ENCODE measurements at places on chromosomes 6 and 20.

DNA sequence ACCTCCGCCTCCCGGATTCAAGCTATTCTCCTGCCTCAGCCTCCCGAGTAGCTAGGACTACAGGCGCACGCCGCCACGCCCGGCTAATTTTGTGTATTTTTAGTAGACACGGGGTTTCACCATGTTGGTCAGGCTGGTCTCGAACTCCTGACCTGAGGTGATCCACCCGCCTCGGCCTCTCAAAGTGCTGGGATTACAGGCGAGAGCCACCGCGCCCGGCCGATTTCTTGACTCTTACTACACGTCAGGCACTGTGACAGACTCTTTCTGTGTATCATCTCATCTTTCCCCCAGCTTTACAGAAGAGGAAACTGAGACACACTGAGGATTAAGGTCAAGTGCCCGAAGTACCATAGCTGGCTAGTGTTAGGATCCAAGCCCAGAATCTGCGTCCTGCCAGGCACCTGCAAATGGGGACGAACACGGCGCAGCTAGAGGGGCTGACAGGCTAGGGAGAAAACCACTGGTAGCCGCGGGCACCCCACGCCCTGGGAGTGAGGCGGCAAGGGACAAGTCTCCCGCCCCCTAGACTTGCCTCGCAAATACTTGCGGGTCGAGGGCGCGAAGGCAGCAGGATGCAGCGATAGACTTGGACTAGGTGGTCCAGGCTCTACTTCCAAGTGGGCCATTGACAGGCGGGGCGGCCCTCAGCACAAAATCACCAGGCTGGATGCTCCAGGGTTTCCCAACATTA, 1.1 kb upstream of the TAF8 start:
- DNase-seq, result no peak

DNA sequence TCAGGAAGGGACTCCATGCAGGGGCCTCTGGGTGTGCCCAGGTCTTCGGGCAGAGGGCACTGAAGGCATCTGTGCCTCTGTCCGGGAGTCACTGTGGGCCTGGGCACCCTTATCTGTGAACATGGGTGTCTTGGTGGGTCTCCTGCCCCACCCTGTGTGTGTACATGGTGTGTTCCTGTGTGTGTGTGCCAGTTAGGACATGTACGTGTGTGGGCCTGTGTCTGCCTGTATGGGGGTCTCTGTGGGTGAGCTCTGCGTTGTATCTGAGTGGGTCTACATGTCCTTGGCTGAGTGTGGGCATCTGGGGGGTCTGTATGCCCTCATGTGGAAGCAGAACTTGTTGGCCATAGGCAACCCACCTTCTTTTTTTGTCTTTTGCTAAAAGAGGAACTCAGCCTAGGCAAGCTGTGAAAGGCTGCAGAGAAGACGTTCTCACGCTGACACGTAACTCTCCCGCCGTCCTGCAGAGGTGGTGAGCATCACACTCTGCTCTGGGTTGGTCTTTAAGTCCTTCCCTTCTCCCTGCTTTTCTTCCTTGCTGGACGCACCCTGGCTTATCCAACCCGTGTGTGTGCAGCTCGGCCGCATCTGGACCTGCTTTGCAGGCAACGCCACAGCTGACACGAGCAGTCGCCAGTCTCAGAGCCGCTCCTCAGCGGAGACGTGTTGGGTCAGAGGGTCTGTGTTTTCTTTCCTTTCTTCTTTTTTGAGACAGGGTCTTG, 532 bp upstream of the NPBWR2 start:
- DNase-seq, result no peak

GRCh38 chr20:59405226-59406200, 105.1 kb downstream of the EDN3 start:
- DNase-seq, result no peak

DNA sequence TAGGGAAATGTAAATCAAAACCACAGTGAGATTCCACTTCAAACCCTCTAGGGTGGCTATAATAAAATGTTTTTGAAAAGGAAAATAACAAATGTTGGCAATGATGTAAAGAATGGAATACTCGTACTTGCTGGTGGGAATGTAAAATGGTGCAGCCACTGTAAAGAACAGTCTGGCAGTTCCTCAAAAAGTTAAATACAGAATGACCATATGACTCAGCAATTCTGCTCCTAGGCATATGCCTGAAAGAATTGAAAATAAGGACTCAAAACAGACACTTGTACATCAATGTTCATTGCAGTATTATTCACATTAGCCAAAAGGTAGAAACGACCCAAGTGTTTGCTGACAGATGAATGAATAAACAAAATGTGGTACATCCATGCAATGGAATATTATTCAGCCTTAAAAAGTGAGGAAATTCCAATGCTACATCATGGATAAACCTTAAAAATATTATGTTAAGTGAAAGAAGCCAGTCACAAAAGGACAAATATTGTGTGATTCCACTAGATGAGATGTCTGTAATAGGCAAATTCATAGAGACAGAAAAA, 10.2 kb upstream of the RNF114 start:
- DNase-seq, result no peak

GRCh38 chr20:20207872-20208271, 155.5 kb downstream of the CFAP61 start:
- peak; percentile 22 for DNase-seq

- DNase-seq, result no peak
Measured at GRCh38 chr6:5433324-5433723, 172.0 kb downstream of the FARS2 start.

GRCh38 chr6:28695715-28696114, 170.0 kb downstream of the GPX5 start:
- DNase-seq, result no peak

GRCh38 chr20:35878113-35878625, 76.1 kb downstream of the SCAND1 start:
- DNase-seq, result no peak

DNA sequence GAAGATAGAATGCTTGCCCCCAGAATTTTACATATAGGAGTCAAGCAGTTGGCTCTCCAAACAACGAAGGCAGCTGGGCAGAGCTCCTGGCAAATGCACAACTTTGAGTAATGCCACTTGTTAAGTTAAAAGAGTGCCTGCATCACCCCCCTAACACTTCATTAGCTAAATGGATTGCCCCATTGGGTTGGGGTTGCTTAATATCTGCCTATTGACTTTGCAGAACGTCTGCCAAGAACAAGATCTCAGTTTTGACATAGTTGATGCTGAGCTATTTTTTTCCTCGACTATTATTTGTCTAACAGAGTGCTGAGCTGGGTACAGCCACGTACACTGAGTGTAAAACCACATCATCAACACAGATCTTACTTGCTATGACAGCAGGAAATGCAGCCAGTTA, 12.1 kb downstream of the ANKRD60 start:
- no peak for DNase-seq

- no peak for DNase-seq
Measured at GRCh38 chr6:43481591-43482236, 4.3 kb downstream of the TJAP1 start.

- no peak for DNase-seq
Measured at GRCh38 chr6:151488226-151488625, 5.6 kb upstream of the CCDC170 start.

GRCh38 chr6:43186019-43186418, 4.0 kb downstream of the CUL9 start:
- no peak for DNase-seq

DNA sequence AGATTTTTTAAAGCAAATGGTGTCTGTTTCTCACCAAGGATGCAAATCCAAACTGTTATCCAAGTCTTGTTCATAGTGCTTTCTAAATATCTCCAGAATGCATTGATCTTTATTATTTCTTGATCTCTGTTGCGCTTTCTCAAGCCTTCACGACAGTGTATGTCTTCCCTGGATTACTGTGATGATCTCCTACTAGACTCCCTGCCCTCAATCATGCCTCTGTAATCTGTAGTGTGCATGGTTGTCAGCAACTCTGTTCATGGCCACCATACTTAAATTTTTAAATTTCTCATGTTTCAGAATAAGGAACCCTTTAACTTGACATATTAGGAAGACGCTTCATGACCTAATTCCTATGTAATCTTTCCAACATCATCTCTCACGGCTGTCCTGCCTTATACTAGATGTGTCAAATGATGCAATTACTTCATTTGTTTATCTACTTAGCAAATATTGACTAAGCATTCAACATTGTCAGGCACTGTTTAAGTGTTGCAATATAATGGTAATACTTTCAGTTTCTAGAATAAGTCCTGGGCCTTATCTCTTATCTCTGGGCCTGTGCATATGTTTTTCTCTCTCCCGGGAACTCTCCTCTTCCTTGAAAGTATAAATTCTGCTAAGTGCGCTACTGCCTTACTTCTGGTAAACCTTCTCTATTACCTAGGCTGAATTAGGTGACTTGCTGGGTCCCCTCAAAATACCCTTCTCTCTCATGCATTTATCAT, 25.6 kb upstream of the AHI1 start:
- DNase-seq, result no peak

- DNase-seq, result peak; percentile 24
Measured at GRCh38 chr6:88165087-88165843, 882 bp downstream of the CNR1 start.

DNA sequence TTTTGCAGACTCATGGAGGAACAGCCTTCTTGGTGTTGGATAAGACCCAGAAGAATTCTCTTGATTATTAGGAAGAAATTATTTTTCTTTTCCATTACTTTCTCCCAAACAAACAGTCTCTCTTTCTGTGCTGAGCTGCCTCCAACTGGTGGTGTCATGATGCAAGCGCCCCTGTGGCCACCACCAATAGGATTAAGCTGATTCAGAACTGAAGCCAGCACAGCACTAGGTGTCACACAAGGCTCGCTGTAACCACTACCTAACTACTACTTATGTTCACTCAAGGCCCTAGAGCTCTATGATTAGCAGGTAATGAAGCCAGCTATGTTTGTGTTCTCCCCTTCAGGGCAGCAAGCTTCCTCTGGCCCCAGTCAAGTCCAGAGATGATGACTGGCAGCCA, 123.4 kb downstream of the HTR1B start:
- no peak for DNase-seq

GRCh38 chr20:25587536-25587935, 2.2 kb upstream of the NINL start:
- DNase-seq, result no peak

GRCh38 chr6:56091159-56091869, 156.1 kb downstream of the COL21A1 start:
- no peak for DNase-seq

GRCh38 chr20:51529758-51530157, 12.8 kb downstream of the NFATC2 start:
- no peak for DNase-seq

DNA sequence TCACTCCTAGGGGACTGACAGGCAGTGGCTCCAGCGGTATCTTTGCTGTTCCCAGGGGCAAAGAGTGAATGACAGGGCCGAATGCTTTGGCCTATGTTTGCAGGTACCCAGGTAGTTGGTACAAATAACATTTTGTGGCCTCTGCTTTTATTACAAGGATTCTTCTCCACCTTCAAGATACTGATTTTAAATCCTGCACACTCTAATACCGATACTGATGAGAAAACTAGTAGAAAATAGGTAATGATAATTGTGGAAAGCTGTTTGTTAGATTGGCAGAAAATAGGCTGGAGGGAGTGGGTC, 772 bp downstream of the HINT3 start:
- DNase-seq, result no peak

DNA sequence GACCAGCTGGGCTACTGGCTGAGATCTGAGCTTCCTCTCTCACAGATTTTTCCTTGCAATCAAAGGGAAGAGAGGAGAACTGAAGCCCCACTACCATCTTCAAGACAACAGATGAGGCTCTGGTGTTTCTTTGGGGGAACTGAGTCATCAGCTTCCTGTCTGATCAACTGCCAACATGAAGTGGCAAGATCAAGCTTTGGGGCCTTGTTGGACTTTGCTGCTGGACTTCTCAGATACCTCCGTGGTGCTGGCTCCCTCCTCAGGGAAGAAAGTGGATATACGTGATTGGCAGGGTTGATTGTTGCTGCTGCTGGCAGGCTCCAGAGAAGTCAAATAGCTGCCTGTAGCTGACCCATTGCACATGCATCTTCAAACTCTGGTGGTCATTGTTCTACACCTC, 3.6 kb upstream of the TOX2 start:
- no peak for DNase-seq

DNA sequence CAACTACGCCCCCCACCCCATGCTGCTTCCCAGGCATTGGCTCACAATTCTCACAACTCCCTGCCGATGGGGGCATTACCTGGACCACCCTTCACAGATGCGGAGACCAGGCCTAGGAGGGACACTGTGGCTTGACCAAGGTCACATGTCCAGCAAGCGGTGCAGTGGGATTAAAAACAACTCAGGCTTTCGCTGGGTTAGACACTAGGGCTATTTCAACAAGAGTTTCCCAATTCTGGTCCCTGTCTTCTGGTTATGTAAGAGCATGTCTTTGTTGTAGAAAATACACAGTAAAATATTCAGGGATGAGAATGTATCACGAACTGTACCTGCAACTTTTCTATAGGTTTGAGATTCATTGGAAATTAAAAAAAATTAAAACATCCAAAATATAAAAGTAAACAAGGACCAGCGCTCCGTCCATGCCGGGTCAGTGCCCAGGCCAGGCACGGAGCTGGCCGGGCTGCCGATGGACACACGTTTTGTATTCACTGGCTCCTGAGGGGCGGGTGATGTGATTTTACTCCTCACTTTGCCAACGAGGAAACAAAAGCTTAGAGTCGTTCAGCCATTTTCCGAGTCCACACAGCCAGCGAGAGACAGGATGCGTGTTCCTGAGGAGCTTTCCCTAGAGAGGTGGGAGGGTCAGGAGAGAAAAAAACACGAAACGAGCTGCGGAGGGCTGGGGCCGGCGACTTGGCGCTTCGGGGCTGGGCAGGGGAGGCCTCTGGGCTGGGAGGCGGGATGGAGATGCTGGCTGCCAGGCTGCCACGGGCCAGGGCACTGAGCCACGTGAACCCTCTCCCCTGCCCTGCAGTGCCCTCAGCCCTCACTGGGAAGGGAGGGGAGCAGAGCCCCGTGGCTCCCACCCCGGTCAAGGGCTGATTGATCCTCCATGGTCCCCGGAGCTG, 17.1 kb upstream of the VSTM2L start:
- no peak for DNase-seq

DNA sequence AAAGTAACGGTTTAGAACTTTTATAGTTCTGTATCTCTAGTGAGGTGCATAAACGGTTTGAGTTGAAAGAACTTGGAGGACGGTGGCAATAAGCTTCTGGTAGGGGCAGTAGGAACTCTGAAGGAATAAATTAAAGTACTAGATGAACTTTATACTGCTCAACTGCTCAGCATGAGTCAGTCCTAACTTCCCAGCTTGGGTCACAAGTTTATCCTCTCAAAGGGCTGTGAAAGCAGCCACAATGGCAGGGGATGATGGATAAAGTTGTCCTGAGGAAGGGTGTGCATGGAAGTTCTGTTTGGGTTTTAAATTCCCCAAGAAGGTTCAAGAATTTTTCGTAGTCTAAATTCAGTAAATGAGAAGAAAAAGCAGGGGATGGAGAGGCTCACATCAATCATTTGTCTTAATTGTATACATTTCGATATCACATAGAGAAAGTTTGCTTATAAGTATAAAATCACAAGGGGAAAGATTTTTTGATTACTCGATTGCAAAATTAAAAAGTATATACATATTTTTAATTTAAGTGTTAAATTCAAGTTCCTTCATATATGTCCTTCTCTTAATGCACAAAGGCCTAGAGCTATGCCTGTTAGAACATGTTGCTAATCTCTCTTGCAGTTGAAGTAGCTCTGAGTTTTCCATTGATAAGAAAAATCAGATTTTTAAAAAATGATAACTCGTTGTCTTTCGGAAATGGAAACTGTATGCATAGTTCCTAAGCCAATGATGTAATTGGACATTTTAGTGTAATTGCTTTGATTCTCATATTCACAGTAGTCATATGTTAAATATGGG, 55.3 kb upstream of the JAG1 start:
- no peak for DNase-seq

GRCh38 chr6:16337295-16337975, 99.0 kb downstream of the GMPR start:
- no peak for DNase-seq
